Vagina (tissue), 2 donors: ENCODE measurements at places on chromosomes 16 and 17. TPM values are rescaled to one million over a fixed set of nuclear protein-coding genes. Genes with fewer than 3 reads are reported as not detected.
A peak's percentile ranks its signal among the peaks of the same experiment; 100 is the strongest.

DNA sequence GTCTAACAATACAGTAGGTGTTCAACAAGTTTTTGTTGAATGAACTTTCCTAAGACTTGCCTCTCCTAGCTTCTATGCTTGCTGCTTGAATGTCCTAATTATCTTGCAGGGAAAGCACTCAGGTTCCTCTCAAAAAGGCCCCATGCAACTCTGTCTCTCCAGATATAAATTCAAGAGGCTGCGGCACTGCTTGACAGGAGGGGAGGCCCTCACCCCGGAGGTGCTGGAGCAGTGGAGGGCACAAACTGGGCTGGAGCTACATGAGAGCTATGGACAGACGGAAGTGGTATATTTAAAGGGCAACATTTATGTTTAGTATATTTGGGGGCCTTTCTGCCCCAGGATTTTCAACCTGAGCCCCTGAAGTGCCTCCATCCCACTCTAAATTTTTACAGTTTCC, 14.4 kb downstream of the THUMPD1 start:
- H3K4me1 ChIP-seq = no peaks in the 10 kb centered on the region
- H3K27ac ChIP-seq = no peak overlapping the region
- DNase-seq = no peak
- no peaks in the 10 kb centered on the region for H3K36me3 ChIP-seq

- H3K4me1 ChIP-seq = no peaks in the 10 kb centered on the region
- H3K27me3 ChIP-seq = no peaks in the 10 kb centered on the region
- DNase-seq = no peak
- H3K4me3 ChIP-seq = no peak overlapping the region
Measured at GRCh38 chr16:69465881-69466280, 41.5 kb downstream of the CYB5B start.

DNA sequence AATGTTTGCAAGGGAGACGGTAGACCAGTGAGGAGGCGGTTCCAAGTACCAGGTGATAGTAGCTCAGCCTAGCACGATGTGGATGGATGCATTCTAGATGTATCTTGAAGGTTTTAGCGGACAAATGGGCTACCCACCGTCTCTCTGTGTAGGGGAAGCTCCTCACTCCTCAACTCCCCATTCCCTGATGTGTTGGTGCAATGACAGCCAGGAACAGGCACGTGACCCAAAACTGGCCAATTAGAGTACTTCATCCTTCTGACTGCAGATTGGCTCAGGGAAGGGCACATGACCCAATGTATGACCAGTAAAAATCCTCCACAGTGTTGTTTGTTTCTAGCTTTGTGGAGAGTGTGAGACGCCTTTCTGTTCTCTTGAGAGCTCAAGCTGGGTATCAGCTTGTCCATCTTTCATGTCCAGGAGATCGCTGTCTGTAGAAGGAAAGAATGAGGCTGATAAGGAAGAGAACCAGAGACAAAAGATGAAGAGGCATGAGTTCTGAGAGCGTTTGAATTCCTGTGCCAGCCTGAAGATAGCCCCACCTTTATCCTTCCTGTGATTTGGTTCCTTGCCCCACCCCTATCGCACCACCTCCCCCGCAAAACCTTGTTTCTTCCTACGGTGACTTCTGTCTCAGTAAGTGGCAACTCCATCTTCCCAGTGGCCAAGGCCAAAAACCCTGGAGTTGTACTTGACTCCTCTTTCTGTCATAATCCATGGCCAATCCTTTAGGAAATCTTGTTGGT, 2.3 kb upstream of the BORCS6 start:
- H3K27me3 ChIP-seq = no peaks in the 10 kb centered on the region
- DNase-seq = peak; percentile 96
- H3K4me3 ChIP-seq = peak overlapping the region; percentile 33
- H3K36me3 ChIP-seq = no peaks in the 10 kb centered on the region

DNA sequence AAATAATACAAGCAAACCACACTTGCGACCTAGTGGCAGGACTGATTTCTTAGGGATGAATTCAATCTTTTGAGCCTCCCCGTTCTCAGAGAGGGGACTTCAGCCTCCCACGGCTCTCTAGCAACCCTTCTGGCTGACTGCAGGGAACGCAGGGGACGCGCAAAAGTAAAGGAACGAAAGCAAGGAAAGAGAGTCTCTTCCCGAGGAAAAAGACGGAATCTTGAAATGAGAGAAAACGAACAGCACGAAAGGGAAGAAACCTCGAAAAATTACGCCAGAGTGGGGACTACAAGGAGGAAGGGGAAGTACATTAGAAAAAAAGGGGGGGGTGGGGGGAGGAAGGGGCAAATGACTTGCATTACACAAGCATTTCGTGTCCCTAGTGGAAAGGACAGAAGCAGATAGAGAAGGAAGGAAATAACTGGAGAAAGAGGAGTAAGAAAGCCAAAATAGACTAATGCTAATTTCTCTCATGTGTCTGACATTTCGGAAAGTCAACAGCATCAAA, 1.2 kb downstream of the GRB2 start:
- H3K27ac ChIP-seq = peak overlapping the region; percentile 82
- H3K27me3 ChIP-seq = no peaks in the 10 kb centered on the region
- peak; percentile 77 for DNase-seq
- peak overlapping the region; percentile 99 for H3K4me3 ChIP-seq
- H3K4me1 ChIP-seq = peaks cover 44% of the 10 kb centered on the region
- H3K36me3 ChIP-seq = no peaks in the 10 kb centered on the region

DNA sequence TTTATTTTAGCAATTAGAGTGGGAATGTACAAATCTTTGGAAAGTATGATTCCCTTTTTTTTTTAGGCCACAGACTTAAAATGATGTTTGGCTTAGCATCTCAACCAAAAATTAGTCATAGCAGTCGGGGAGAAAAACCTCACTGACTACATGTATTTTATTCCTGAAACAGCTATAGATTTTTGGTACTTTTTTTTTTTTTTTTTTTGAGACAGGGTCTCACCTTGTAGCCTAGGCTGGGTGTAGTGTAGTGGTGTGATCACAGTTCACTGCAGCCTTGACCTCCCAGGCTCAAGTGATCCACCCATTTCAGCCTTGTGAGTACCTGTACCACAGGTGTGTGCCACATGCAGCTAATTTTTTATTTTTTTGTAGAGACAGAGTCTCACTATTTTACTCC, 23.4 kb downstream of the RNFT1 start:
- no peak for DNase-seq
- H3K36me3 ChIP-seq = peaks cover 46% of the 10 kb centered on the region
- no peaks in the 10 kb centered on the region for H3K27me3 ChIP-seq
- H3K27ac ChIP-seq = no peak overlapping the region
- H3K4me1 ChIP-seq = no peaks in the 10 kb centered on the region
- H3K4me3 ChIP-seq = no peak overlapping the region

DNA sequence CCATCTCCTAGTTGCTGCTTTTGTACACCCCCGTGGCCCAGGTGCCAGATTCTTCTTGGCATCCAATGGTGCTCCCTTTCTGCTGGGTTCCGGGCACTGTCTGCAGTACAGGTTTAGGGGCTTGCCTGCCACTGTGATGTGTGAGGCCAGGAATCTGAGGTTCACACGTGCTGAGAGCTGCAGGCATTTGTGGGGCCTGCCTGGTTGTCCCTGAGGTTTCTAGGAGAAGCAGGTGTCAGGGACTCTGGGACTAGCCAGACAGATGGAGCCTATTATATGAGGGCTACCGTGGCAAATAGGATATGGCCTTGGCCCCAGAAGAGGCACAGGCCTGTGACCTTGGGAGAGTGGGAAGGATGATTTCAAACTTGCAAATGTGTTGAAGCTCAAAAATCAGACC, 29.3 kb downstream of the NDEL1 start:
- peaks cover 41% of the 10 kb centered on the region for H3K4me1 ChIP-seq
- no peaks in the 10 kb centered on the region for H3K27me3 ChIP-seq
- DNase-seq = no peak
- peak overlapping the region; percentile 18 for H3K27ac ChIP-seq
- peaks cover 51% of the 10 kb centered on the region for H3K36me3 ChIP-seq

- no peak for DNase-seq
- no peak overlapping the region for H3K27ac ChIP-seq
- no peaks in the 10 kb centered on the region for H3K27me3 ChIP-seq
- no peak overlapping the region for H3K4me3 ChIP-seq
- H3K36me3 ChIP-seq = no peaks in the 10 kb centered on the region
Measured at GRCh38 chr17:14579716-14580115, 278.8 kb downstream of the HS3ST3B1 start.

- peaks cover 3% of the 10 kb centered on the region for H3K36me3 ChIP-seq
- H3K4me1 ChIP-seq = no peaks in the 10 kb centered on the region
- no peak overlapping the region for H3K4me3 ChIP-seq
- DNase-seq = no peak
- H3K27me3 ChIP-seq = no peaks in the 10 kb centered on the region
Measured at GRCh38 chr17:30530346-30531025, 53.3 kb downstream of the GOSR1 start.

GRCh38 chr17:19345486-19346350, 16.8 kb downstream of the B9D1 start:
- peak overlapping the region; percentile 91 for H3K27ac ChIP-seq
- no peak for DNase-seq

The CDH8 gene
- total RNA-seq = 0.98 TPM

The CIITA gene
- total RNA-seq = 16.7 TPM

The MYLK3 gene
- 0.25 TPM for total RNA-seq

The LPCAT2 gene
- total RNA-seq = 11.3 TPM

The NEUROD2 gene
- total RNA-seq = not detected

The CHST6 gene
- total RNA-seq = 0.25 TPM

The SPN gene
- total RNA-seq = 7.4 TPM

The AIPL1 gene
- total RNA-seq = not detected

The MMP25 gene
- 0.25 TPM for total RNA-seq
